ENCODE measurements at places on chromosomes 13 and 19.
A peak's percentile ranks its signal among the peaks of the same experiment; 100 is the strongest.

- no peak for DNase-seq
Measured at GRCh38 chr19:678791-679388, 2.7 kb downstream of the FSTL3 start.

- no peak for DNase-seq
Measured at GRCh38 chr13:107450931-107451330, 764.4 kb downstream of the LIG4 start.

DNA sequence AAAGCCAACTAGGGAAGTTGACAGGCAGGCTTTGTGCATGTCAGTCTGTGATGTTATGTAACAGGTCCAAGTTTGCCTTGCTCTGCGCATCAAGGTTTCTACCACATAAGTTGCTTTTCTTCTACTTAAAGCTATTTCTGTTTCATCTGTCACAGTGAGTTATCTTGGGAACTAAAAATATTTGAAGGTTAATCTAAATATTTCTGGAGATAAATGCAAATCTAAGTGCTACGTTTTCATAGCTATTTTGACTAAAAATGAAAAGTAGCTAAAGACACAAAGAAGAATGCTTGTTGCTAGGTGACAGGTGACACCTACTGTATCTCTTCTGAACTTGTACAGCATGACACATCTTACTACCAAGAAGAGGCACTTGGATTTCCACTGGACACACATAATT is 135.6 kb downstream of the KLF12 start:
- DNase-seq: no peak

GRCh38 chr19:52993342-52994178 is 20.2 kb upstream of the ERVV-1 start:
- peak; percentile 43 for DNase-seq

GRCh38 chr19:2477732-2478191 is 1.8 kb downstream of the GADD45B start:
- no peak for DNase-seq

DNA sequence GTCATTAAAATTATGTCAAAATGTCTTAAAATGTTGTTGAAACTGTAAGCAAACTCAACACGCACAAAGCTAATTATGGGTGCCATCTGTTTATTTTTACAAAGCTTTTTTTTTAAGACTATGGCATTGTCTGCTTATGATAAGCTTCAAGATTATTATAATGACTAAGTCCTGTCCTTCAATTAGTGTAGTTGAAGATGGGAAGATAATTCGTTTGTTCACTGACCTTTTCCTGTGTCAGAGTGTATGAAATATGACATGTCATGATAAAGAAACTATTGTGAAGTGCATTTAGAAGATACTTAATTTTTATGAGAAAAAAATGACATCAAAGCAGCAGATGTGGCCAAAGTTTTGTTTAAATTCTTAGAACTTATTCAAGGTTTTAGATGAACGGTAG is 211.3 kb downstream of the PCCA start:
- no peak for DNase-seq

- no peak for DNase-seq
Measured at GRCh38 chr13:46605825-46606554, 53.0 kb downstream of the LRCH1 start.

- DNase-seq: peak; percentile 61
Measured at GRCh38 chr19:51441410-51442390, 16.6 kb downstream of the SIGLEC8 start.

DNA sequence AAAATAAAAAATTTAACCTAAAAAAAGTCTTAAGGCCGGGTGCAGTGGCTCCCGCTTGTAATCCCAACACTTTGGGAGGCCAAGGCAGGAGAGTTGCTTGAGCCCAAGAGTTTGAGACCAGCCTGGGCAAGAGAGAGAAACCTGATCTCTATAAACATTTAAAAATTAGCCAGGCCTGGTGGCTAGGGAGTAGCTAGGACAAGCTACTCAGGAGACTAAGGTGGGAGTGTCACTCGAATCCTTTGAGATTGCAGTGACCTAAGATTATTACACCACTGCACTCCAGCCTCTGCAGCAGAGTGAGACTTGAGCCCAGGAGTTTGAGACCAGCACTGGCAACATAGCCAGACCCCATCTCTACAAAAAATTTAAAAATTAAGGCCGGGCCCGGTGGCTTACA is 1.1 kb downstream of the CCDC97 start:
- DNase-seq: no peak

DNA sequence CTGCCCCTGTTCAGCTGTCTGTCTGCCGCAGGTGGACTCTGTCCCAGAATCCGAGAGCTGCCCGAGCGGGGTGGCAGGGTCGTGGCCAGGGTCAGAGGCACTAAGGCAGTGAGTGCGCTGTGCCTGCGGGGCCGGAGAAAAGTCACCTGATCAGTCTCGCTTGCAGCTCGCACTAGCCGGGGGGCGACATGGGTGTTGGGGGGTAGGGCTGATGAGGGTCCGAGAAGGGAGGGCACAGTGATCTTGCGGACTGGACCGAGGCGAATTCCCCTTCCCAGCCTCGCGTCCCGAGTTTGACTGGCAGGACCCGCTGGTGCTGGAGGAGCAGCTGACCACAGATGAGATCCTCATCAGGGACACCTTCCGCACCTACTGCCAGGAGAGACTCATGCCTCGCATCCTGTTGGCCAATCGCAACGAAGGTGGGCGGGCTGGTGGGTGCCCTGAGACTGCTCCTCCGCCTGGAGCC is 627 bp downstream of the GCDH start:
- no peak for DNase-seq

DNA sequence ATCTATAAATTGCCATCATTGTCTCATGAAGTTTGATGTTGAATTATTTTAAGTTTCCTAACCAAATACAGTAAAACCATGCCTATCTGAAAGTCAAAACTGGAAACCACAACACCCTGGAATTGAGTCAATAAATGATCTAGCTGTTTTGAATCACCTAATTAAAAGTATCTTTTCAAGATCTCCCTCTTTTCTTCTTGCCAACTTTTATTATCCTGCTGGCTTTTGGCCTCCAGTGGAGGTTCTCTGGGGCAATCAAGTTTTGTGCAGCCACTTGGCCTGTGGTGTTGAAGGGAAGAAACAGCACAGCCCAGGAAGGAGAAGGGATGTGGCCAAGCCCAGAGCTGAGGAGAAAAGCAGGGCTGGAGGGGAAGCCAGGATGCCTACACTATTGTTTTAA is 255.4 kb downstream of the COG6 start:
- no peak for DNase-seq

DNA sequence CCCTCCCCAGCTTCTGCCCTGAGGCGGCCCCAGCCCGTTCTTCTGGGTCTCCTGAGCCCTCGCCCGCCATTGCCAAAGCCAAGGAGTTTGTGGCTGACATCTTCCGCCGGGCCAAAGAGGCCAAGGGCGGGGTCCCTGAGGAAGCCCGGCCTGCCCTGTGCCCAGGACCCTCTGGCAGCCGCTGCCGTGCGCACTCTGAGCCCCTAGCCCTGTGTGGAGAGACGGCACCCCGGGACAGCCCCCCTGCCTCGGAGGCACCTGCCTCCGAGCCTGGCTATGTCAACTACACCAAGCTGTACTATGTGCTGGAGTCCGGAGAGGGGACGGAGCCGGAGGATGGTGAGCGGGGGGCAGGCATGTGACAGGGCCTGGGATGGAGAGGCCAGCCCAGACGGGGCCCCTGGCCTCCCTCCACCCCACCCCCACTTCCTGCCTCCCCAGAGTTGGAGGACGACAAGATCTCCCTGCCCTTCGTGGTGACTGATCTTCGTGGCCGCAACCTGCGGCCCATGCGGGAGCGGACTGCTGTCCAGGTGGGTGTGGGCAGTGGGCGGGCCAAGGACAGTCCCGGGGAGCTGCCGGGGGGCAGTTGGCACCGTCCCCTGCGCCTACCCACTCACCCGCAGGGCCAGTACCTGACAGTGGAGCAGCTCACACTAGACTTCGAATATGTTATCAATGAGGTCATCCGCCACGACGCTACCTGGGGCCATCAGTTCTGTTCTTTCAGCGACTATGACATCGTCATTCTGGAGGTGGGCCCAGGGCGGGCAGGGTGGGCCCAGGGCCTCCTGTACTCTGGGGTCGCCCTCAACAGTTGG is 7.0 kb downstream of the DCAF15 start:
- no peak for DNase-seq

- DNase-seq: no peak
Measured at GRCh38 chr19:34430738-34431625, 2.8 kb downstream of the UBA2 start.

DNA sequence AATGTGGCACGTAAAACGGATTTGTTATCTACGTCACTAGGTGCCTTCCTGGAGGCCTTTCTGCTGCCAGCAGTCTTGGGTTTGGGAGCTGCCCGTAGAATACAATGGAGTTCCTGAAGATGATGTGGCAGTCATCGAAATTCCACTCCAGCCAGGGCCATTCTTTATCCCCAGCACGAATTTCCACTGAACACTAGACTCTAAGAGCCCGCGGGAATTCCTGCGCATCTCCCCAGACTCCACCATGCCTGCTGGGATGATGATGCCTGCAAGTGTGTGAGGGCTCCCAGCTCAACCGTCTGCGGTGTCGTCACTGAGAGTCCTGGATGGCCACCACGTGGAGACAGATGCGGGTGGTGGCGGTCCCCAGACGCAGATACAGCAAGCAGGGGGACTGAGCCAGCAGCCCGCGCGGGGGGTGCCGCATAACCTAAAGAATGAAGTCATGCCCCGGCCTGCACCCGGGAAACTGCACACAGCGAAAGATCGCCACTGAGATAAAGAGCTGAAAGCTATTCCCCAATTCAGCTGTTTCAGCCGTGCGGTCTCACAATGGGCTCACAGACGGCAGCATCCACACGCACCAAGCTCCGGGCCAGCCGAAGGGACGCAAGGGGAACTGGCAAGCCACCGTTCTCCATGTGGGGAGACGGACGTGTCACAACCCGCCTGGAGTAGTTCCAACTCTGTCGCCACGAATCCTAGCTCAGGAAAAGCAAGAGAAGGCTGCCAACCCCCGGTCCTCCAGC is 41.1 kb downstream of the COL4A1 start:
- DNase-seq: no peak

DNA sequence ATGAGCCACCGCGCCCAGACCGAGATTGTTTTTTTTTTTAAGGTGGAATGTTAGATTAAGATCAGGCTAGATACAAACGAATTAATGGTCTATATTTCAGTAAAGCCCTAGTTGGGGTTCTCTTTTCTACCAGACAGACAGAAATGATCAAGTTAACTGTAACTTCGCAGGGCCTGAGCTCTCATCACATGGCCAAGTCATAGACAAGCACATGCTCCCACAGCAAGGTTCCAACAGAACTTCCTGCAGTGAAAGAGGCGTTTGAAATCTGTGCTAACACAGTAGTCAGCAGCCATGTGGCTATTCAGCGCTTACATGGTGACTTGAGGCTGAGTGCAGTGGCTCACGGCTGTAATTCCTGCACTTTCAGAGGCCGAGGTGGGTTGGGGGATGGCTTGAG is 34.7 kb upstream of the SEMA6B start:
- no peak for DNase-seq

All from stimulated activated CD4-positive, alpha-beta T cell treated with anti-CD3 and anti-CD28 coated beads, TNF-alpha, amount 100 ng/mL, for 1 hour (primary cell).